ENCODE measurements at places on chromosomes 13 and 19.

DNA sequence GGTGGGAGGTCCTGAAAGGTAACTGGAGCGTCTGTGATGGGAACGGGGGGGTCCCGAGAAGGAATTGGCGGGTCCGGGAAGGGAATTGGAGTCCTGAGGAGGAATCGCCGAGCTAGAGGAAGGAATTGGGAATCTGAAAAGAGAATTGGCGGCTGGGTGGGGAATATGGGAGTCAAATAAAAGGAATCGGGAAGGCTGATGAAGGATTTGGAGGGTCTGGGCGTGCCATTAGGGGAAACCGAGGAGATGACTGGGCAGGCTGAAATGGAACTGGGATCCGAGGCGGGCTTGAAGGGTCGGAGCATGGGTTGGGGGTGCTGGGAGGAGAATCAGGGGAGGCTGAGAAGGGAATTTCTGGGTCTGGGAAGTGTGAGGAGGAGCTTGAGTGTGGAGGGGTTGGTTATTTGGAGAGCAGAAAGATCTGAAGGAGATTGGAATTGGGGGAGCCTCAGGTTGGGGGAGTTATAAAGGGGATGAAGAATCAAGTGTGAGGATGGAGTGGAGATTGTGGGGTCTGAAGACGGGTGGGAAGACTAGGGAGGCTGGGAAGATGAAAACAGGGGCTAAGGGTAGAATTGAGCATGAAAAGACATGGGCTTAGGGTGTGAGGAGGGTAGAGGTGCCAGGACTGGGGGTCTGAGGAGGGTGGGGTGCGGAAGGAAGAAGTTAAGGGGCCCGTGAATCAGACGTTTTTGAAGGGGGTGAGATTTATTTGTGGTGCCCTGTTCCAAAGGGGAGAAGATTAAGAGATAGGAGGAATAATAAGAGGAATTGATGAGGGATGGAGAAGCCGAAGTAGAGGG is 718 bp downstream of the ACTN4 start:
- DNase-seq: no peak

DNA sequence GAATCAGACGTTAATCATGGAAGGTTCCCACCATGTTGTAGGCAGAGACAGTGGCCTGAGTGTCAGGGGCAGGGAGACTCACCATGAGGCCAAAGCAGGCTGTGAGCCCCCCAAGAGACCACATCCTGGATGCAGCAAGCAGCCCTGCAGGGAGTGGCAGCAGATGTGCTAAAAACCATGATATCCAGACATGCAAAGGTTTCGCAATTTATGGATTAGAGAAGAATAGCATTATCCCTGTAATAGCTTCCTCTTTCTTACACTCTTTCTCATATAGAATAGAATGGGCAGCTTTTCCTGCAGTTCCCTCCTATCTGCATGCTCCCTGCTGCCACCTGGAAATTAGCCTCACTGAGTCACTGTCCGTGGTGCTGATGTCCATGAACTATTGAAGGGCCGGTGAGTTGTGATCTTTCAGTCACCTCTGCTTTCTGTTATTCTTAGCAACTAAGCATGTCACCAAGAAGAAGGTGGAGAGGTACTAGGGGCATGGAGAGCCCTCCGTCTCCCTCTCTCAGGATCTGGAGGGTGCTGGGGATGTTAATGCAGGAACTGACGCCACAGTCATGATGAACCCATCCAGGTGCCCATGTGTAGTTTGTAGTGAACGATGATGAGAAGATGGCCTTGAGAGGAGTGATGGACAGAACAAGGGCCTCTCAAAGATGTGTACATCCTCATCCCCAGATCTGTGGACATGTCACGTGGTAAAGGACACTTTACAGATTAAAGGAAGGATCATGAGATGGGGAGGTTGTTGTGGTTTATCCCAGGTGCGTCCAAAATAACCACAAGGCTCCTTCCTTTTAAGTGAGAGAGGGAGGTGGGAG is 9.9 kb downstream of the CEACAM4 start:
- DNase-seq: peak; percentile 4

GRCh38 chr19:932648-933552 is 7.1 kb downstream of the ARID3A start:
- peak; percentile 94 for DNase-seq

DNA sequence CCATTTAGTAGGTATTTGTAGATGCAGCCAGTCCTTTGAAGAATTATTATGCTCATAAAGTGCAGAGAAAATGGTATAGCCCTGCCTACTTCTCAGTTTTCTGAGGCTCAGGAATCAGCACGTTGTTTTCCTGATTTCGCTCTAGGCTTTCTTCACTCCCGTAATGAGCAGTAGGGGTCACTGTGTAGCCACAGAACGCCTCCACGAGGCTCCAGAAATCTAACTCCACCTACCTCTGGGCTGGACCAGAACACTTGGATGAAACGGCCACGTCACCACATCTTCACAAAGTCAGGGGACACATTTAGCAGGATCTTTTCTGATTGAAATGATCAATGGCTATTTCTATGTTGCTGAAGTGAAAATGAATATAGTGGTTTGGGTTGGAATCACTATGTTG is 49.8 kb upstream of the GTF3A start:
- DNase-seq: peak; percentile 85

GRCh38 chr13:33940256-33940655 is 122.3 kb downstream of the RFC3 start:
- no peak for DNase-seq

DNA sequence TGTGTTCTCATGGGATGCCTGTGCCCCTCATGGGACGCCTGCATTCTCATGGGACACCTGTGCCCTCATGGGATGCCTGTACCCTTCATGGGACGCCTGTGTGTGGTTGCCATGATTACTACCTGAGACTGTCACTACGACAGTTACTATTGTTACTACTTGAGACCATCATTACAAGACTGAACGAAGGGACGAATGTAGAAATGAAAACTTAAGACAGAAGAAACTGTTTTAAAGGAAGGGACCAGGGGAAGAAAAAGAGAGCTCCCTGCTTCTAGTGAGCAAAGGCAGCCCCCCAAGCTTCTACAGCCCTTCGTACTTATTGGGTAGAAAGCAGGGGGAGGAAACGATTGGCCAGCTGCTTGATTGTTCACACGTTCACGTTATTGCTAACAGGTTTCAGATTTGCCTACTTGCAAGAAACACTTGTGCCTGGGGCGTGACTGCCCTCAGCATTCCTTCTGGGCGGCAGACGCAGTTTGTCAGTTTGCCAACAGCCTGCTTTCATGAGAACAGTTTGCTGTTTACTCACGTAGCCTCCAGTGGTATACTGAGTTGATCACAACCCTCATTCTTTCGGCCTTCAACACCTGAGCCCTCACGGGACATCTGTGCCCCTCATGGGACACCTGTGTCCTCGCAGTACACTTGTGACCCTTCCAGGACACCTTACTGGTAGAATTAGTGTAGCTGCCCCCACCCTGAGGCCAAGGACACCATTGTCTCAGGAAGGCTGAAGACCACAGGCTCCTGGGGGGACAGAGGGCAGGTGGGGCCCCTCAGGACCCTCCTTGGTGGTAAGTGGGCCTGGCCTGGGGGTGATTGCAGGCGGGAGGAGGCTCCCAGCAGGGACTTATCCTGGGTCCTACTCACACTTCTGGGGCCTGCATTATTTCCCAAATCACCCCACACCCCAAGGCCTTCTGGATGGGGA is 2.5 kb upstream of the S1PR4 start:
- DNase-seq: peak; percentile 39

- DNase-seq: peak; percentile 51
Measured at GRCh38 chr19:4851551-4852290, 15.7 kb downstream of the PLIN3 start.

- peak; percentile 89 for DNase-seq
Measured at GRCh38 chr19:2610637-2611482, 91.6 kb downstream of the GNG7 start.

DNA sequence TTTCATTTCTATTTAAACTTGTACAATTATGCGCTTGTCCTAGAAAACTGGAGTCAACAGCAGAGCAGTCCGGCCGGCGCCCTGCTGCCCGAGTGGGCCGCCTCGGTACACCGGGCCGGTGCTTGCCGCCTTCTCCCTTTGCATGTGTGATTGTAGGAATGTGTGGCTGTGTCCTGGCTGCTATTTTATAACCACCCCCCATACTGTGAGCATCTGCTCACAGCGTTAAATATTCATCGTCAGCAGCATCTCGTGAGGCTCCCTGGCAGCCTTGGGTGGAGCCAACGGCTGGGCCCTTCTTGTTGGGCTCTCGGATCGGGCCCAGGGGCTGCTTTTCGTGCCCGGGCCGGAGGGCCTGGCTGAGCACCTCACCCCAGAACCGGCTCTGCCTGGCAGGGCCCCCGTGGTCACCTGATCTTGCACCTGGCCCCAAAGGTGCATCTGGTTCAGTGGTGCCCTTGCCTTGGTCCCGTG is 10.6 kb downstream of the PIAS4 start:
- DNase-seq: no peak

DNA sequence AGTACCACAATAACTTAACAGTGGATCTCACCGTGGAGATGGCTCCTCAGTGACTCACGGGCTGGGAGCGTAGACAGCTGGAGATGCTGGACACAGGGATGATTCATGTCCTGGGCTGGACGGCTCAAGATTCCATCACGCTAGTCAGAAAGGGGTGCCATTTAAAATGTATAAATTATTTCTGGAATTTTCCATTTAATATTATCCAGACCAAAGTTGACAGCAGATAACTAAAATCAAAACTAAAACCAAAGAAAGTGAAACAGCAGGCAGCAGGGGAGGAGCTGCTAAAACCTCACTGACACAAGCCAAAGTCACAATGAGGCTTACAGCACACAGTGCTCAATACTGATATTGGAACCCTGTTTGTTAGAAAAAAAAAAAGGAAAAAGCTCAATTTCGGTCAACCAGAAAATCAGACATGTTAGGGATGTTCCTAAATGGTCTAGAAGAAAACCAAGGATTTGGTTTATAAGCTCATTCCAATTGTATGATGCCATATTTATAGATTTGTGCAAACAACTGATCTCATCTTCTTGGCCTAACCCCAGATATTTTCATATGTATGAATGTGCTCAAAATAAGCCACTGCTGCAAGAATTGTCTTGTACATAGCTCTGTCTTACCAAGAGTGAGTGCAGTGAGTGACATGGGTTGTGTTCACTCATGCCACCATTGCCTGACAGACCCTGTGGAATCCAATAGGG is 111.8 kb downstream of the SACS start:
- DNase-seq: peak; percentile 98

GRCh38 chr19:45104658-45105349 is 11.8 kb downstream of the PPP1R37 start:
- no peak for DNase-seq

DNA sequence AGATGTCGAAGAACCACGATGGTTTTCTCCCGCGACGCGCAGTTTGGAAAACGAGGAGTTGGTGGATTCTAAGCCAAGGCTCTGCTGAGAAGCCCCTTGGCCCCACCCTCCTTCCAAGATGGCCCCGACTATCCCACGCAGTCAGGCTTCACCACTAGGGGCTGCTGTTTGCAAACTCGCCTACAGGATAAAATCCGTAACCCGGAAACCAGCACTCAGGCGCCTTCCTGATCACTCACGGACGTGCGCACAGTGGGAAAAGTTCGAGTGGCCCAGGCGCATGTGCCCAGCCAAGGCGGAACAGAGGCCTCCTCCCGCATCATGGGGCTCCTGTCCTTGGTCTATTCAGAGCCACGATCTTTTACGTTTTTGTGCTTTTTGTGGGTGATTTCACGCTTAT is 19.2 kb upstream of the UQCR11 start:
- peak; percentile 43 for DNase-seq

DNA sequence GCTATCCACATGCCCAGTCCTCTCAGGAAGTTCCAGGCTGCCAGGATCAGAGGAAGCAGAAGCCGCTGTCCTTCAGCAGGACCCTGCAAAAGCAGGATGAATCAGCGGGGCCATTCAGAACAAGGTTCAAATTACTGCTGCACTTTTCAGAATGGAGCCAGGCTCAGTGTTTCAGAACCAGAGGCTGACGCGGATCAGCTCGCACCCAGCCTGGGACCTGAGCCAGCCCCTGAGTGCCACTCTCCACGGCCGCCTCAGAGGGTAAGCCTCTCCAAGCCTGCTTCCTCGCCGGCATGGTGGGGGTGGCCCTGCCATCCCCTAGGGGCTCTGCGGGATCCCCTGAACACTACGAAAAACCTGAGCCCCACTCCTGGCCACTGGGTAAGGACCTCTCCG is 24.7 kb downstream of the RASA3 start:
- DNase-seq: peak; percentile 87

DNA sequence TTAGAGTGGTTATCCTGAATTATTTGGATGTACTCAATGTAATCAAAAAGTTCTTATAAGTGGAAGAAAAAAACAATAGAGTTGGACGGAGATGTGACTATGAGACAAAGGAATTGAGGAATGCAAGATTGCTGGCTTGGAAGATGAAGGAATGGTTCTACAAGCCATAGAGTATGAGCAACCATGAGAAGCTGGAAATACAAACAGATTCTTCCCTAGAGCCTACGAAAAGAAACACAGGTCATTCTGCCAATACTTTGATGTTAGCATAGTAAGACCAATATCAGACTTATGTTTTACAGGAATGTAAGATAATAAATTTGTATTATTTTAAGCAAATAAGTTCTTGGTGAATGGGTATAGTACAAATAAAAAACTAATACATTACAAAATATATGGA is 249.2 kb downstream of the DIAPH3 start:
- no peak for DNase-seq

- DNase-seq: no peak
Measured at GRCh38 chr19:14081797-14082674, 3.5 kb downstream of the C19orf67 start.

DNA sequence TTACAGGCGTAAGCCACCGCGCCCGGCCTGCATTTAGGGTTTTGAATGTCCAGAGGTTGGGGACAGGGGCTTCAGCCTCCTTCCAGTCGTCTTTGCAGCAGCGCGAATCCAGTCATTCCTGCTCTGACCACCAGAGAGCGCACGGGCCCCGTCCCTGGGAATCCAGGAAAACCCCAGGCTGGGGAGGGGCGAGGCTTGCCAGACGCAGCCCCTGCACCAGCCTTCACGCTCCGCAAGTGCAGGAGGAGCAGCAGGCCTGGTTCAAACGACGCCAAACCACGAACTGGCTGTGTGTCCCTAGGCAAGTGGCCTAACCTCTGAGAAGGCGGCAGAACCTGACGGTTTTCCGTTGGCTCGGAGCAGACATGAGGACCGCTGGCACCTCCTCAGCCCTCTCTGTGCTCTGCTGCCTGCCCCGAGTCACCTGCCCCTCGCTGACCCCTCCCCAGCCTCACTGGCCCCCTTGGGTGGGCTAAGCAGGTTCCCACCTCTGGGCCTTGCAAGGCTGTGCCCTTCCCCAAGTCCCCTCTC is 2.0 kb upstream of the RNF126 start:
- peak; percentile 67 for DNase-seq

DNA sequence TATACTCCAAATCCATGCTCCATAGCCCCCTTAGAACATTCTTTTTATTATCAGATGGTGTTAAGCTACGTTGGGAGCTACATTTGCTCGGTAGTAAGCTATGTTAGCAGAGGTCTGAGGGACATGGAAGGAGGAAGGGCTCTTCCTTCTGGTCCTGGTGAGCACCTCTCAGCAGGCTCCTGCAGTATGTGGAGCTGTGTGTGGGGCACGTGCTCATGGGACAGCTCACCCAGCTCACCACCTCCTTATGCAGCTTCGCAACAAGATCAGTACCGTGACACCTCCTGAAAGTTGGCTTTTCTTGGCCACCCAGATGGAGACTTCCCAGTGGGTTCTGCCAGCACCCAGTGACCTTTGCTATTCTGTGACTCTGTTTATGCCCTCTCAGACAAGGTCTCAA is 400.5 kb upstream of the SLC10A2 start:
- no peak for DNase-seq
